ENCODE measurements at places on chromosomes 5 and 9.

DNA sequence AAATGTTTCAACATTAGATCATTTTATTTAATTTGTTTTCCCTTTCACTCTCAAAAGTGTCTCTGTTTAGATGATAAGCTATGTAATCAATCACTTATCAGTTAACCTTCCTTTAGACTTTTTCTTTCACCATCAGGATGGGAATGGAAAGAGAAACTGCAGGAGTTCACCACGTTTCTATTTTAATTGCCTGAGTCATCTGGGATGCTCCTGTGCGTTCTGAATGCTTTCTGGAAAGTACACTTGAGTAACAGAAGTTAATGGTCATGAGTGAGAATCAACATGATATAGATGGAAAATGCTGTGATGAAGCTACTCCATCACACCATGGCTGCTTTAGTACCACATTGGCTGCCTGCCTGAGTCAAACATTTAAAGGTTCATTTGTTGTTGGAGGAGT, 783.3 kb upstream of the CDH9 start:
- DNase-seq, result no peak

DNA sequence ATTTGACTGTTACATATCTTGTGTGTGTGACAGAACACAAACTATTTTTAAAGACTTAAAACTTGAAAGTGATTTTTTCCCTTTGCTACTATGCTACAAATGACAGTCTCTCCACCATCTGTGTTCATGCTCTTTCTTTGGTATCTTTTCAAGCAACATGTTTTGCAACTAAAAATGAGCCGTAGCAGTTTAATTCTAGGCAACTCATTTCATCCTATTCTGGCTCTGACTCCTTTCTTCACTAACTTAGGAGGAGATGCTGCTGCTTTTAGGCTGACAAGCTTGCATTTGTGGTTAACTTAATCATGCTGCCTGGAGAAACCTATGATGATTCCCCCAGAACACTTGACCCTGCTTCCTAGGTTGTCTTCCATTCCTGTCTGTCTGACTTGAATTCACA, 100.6 kb downstream of the HACD4 start:
- no peak for DNase-seq

DNA sequence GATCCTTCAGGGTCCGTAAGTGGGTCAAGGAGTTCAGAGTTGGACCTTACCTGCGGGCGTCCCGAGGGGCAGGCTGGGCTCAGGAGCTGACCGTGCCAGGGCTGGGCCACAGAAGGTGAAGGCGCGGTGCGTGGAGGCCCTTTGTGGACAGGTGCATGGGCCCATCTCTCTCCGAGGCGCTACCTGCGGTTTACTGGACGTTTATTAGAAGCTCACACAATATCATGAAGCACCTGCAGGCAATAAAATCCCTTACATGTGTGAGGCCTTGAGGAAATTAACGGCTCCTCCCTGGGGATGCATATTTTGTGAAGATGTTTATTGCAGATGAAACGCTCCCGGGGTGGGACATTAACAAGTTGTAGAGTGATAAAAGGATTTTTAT, 79.8 kb upstream of the LMX1B start:
- no peak for DNase-seq

DNA sequence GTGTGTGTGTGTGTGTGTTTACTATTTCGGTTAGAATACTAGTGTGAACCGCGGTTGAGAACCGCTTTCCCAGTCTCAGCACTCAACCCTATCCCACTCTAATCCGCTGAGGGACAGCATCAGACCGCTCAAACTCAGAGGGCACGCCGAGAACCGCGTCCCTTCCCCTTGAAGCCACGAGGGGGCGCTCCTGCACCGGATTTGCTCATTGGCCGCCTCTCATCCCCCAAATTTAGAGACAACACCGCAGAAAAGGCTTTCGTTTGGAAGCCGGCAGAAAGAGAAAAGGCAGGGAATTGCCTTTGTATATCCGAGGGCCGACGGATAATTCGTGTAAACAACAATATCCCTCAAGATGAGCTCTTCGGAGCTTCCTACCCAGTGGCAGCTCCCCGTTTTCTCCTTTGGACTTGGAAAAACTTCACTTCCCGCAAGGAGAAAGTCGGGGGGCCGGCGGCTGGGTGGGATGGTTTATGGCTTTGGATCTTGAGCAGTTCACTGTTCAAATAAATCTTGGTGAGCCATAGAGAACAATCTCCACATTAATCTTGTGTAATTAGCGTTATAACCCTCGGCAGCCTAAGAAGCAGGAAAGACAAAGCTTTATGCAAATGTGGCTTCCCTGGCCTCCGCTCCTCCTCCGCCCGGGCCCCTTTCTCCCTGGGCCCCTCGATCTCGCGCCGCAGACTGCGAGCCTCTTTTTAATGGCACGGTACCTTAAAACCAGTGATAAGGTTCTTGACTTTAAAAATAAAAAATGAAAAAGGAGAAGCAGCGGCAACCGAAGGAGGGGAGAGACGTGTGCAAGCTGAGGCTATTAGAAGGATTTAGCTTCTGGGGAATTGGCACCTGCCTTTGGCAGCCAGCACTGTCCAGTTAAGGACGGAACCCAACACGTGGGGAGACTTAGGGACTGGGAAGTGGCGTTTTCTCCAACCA, 296.8 kb downstream of the PARP8 start:
- peak; percentile 3 for DNase-seq

DNA sequence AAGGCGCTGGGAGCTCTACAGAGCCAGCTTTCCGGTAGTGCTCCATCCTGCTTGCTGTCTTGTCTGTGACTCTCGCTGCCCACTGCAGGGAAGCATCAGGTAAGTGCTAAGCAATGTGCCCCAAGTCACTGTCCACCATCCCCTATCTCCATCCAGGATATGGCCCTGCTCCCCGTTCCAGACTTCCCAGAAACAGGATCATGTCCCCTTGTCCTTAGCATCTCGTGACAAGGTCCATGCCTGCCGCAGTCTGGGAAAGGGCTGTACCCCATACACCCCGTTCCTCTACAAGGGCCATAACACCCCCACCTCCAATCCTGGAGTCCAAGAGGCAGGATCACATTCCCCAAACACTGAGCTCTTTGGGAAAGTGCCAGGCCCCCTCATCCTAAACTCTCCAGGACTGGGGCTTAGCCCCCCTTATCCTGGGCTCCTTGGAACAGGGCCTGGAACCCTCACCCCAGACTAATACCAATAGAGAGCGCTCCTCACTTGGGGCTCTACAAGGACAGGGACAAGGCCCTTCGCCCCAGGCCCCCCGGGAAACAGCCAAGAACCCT, 566 bp downstream of the RPP25L start:
- no peak for DNase-seq

- DNase-seq, result no peak
Measured at GRCh38 chr5:105544300-105544699, 1981.7 kb upstream of the NUDT12 start.

DNA sequence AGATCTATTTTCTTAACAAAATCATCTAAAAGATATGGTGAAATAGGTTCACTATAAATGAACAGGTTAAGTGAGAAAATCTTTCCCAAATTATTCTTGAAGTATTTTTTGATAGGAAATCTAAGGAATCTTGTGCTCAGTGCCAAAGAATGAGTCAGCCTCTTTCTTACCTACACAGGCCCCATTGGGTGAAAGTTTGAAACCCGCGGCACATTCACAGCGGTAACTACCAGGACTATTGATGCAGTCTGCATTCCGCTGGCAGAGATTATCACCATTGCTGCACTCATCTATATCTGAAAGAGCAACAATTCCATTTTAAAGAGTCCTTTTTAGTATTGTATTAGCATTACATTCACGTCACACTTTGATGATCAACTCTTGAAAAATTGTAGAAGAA, 221.8 kb downstream of the SLC12A2 start:
- no peak for DNase-seq

DNA sequence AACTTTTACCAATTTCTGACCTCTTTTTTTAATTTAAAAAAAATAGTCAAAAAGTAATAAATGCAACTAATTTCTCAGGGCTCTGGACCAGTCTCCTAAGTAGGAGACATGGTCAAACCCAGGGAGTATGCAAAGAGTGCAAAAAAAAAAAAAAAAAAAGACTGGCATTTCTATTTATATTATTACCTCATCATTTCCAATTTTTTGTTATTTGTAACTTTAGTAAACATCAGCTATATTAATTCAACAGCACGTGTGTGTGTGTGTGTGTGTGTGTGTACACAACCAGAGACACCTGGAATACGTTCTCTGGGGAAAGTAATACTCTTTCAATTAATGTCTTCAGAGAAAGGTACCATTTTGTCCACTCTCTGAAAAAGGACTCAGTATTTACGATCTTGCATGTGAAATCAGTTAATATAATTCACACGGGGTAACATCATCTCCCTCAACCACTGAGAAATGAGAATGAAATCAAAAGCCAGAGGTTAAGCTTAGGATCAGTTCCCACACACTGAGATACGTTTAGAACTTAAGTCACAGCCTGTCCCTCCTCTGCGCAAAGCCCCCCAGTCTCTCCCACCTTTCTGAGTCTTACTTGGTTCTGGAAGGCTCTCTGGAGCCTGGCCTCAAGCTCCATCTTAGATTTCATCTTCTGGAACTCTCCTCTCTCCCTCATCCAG, 21.9 kb downstream of the ZNF608 start:
- DNase-seq, result no peak

GRCh38 chr5:27403243-27403882, 365.0 kb upstream of the CDH9 start:
- DNase-seq, result no peak

- DNase-seq, result no peak
Measured at GRCh38 chr5:108303611-108304010, 78.3 kb downstream of the FBXL17 start.

DNA sequence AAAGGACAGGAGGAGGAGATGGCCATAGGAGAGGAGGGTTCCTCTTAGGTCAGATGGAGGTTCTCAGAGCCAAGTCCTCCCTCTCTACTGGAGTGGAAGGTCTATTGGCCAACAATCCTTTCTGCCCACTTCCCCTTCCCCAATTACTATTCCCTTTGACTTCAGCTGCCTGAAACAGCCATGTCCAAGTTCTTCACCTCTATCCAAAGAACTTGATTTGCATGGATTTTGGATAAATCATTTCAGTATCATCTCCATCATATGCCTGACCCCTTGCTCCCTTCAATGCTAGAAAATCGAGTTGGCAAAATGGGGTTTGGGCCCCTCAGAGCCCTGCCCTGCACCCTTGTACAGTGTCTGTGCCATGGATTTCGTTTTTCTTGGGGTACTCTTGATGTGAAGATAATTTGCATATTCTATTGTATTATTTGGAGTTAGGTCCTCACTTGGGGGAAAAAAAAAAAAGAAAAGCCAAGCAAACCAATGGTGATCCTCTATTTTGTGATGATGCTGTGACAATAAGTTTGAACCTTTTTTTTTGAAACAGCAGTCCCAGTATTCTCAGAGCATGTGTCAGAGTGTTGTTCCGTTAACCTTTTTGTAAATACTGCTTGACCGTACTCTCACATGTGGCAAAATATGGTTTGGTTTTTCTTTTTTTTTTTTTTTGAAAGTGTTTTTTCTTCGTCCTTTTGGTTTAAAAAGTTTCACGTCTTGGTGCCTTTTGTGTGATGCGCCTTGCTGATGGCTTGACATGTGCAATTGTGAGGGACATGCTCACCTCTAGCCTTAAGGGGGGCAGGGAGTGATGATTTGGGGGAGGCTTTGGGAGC, 3.1 kb downstream of the EGR1 start:
- DNase-seq, result peak; percentile 63

DNA sequence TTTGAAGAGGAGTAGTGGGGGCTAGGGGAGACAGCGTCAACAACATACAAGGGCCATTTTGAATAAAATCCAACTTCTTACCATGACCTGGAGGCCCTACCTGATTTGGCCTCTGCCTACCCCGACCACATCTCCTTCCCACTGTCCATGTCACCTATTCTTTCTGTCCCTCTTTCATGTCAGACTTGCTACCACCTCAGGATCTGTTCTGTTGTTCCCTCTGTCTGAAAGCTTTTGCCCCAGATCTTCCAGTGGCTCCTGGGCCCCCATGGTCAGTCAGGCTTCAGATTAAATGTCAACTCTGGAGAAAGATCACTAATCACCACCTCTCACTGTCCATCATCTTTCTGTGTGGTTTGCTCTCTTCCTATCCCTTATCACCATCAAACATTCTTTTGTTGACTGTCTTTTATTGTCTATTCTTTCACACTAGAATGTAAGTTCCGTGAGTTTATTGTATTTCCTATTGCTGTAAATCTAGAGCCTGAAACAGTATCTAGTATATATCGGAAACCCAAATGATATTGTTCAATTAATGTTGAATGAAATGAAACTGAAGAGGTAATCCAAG, 31.2 kb upstream of the APC start:
- DNase-seq, result no peak

DNA sequence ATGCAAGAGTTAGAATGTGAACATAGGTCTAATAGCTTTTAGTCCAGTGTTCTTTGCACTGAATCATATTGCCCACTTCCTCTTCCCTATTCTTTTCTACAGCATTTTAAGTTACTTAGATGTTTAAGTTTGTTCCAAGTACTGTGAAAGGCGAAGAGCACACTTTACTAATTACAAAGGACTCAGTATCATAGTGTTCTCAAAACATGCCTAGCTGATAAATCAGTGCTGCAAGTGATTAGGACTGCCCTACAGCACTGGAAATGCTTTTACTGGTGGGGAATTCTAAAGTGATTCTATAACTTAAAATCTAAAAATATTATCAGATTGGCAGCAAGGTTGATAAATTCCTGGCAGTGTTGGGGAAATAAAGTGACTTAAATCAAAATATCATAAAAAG, 177.9 kb upstream of the KCNN2 start:
- DNase-seq, result no peak

DNA sequence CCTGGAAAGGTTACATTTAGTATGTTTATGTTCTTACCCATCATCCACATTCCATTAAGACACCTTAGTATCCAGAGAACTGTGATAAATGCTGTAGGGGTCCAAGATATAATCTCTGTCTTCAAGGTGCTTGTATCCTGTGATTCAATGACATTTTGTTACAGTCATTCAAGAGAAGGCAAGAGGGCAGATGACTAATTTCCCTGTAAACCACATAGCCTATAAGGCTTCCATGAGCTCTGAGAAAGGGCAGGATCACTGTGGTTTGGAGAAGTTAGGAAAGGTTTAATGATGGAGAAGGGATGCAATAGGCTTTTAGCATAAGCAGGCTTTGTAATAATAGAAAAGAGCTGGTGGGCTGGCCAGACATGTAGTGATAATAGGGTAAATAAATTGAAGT, 40.0 kb downstream of the PAPPA start:
- no peak for DNase-seq

DNA sequence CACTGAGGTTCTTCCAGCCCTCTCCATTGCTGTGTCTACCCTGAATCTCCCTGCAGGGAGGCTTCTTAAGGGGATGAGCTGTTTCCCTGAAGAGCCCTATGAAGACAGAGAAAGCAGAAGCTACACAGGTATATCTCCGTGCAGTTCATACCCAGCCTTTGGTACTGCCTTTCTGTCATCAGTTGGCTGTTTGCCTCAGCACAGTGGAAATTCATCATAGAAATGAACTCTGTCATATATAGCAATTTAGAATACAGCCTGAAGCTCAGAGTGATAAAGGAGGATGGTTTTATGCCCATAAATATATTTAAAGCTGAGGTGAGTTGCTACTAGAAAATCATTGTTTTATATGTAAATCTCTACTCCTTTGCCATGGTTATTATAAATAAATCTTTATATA, 42.6 kb upstream of the KCNN2 start:
- no peak for DNase-seq
